Activated naive CD4-positive, alpha-beta T cell treated with Interleukin-2 at 50 U/mL for 16 hours (primary cell): ENCODE measurements at places on chromosomes 16 and 17.

GRCh38 chr16:61937646-61938045 is 98.6 kb downstream of the CDH8 start:
- DNase-seq = no peak

GRCh38 chr17:65183736-65184135 is 46.6 kb downstream of the RGS9 start:
- DNase-seq = no peak

DNA sequence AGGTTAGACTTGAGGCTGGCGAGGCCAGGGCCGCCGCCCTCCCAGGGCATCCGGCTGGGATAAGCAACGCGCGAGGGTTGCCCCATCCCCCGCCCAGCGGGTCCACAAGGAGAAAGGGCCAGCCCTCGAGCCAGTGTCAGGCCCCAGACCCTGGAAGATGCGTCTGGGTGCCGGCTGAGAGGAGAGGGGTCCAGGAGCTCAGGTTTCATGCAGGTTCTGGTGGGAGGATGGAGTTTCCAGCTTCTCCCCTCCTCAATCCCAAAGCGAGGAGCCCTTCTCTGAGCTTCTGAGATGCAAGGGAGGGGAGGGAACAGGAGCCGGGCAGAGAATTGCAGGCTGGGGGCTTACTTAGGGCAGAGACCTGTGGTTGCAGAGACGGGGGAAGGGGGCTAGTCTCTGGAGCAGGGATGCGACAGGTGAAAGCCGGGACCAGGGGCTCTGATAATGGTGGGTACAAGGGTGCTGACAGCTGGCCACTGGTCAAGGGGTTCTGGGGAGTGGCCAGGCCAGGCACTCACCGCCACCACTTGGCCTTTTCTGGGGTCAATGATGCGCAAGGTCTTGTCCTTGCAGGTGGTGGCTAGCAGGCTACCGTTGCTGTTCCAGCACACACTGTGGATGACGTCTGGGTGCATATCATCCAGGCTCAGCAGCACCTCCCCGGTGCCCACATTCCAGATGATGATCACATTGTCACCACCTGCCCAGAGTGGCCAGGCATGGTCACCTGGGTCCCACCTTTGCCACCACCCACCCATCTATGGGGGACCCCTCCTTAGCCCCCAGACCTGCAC is 4.2 kb downstream of the CORO6 start:
- DNase-seq = no peak

- DNase-seq = no peak
These were observed 9.1 kb downstream of the SRL start for GRCh38 chr16:4232541-4233386.

DNA sequence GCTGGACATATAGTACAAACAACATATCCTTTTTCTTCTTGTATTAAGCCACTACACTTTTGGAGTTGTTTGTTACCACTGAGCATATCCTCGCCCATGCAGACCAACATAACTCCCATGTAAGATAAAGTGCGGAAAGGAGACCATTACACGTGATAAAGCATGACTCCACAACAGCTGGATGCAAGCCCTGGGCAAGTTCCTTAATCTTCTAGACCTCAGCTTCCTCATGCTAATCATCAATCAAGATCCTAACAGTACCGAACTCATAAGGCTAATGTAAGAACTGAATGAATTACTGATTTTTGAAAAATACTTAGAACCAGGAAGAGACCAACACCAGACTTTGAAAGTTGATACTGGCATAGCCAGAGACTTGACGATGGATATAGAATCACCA is 47.0 kb upstream of the GSG1L start:
- no peak for DNase-seq

GRCh38 chr16:69327585-69328310 is 2.6 kb downstream of the PDF start:
- no peak for DNase-seq

DNA sequence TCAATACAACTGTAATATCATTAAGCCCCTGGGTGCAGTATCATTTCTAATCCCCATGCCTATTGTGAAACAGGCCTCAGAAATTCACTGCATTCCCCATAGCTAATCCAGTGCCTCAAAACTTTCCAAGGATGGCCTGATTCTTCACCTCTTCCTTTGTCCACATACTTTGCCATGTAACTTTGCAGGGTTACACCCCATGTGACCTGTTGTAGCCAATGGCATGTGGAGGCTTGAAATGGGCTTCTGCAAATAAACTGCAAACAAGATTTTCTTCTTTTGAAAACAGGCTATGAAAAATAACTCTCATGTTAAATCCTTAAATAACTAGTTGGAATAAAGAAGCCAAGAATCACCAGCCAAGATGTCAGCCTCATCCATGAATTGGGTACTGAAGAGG is 35.9 kb downstream of the ABCA10 start:
- DNase-seq = no peak

- DNase-seq = no peak
These were observed 16.3 kb downstream of the MEIOC start for GRCh38 chr17:44672479-44673093.
